ENCODE measurements at places on chromosomes 4 and X.

DNA sequence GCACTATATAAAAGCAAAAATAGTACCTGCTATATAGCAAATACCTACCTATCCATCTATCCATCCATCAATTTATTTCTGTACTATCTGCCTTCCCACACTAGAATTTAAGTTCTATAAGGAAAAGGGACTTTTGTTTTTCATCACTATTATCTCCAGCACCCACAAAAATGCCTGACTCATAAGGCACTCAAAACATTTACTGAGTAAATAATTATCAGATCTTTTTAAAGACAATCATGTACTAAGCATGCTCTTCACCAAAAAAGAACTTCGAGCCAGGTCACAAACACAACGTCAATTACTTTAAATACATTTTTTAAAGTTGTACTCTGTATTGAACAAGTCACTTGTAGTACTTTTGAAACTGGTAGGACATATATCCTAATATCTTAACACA, 119.9 kb downstream of the FBXW7 start:
- no peak for DNase-seq

DNA sequence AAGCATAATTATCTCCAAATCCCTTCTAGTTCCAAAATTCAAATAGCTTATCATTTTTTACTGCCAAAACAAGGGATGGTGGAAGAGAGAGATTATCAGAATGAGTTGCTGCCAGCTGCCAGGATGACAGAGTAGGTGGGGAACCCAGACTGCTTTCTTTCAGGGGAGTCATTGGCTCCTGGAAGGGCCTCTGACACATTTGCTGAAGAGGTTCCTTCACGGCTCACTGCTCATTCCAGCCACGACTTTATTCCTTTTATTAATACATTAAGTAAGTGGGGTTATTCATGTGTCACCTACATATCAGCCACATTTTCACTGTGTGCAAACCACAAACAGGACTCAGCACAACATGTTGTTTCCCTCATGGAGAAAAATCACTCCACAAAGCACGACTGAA, 12.7 kb upstream of the SMIM43 start:
- DNase-seq: no peak

GRCh38 chr4:109947457-109947856, 34.8 kb downstream of the EGF start:
- DNase-seq: no peak

GRCh38 chr4:78732332-78733104, 43.6 kb upstream of the BMP2K start:
- DNase-seq: no peak

- DNase-seq: no peak
These were observed 72.9 kb upstream of the GUCY1A1 start for GRCh38 chr4:155593793-155594192.

DNA sequence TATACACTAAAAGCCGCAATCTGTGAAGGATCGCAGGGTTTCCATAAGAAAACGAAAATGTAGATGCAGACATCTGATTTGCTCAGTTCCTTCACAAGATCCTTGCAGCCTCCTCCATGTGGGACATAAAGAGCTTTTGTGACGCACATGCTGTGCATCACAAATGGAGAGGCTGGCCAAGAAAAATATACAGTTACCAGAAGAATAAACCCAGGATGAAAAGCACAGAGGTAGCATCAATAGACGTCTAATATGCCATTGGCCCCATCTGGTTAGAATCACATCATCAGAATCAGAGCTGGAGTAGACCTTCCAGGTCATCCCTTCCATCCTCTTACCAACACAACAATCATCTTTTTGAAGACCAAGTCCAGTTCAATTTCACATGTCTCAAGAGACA, 517.4 kb downstream of the RAB28 start:
- no peak for DNase-seq

DNA sequence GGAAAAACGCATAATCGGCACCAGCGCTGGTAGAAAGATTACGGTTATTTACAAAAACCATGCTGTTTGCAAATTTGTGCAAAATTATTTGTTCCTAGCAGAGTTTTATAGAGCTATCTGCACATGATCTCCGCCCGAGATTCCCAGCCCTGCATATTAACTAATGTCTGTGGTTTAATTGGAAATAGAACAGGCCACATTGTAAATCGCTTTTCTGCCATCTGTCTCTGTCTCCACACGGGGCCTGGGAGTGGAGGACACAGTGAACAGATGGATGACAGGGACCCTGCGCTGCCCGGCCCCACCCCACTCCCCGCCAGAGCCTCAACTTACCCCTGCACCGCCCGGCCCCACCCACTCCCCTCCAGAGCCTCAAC, 126.9 kb downstream of the FAM53A start:
- no peak for DNase-seq

DNA sequence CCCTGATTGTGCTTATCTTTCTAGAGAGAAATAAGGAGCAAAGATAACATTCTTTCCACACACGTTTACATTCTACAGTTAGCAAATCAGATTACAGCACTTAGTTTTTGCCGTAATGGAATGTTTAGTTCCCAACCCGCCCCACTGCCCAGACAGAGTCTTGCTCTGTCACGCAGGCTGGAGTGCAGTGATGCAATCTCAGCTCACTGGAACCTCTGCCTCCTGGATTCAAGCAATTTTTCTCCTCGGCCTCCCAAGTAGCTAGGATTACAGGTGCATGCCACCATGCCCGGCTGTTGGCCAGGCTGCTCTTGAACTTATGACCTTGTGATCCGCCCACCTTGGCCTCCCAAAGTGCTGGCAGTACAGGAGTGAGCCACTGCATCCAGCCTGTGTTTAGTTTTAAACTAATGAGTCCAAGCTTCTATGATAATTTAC, 8.4 kb upstream of the PRPS1 start:
- no peak for DNase-seq

DNA sequence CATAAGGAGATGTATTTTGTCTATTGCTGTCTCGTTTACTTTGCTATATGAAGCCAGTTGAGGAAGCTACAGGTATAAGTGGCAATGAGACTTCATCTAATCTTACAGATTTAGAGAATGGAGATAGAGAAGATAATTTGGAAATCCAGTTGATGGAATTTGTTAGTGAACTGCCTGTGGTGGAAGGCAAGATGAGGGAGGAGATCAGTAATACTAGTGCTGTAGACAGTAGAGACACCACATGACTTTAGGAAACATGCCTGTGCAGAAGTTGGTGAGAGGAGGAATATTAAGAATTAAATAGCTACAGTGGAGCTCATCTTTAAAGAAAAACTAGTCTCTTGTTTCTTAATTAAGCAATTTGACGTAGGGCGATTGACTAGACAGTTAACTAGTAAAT, 51.3 kb downstream of the RBPJ start:
- DNase-seq: no peak

Measured in stimulated activated effector memory CD8-positive, alpha-beta T cell treated with anti-CD3 and anti-CD28 coated beads, Interleukin-12 subunit alpha, Interleukin-12 subunit beta, amount 100 ng/mL, for 72 hours (primary cell).